Dermis microvascular lymphatic vessel endothelial cell (primary cell): ENCODE measurements at places on chromosomes 2 and 18.

GRCh38 chr18:23992089-23992940 lies 22.2 kb upstream of the TTC39C start:
- no peak for DNase-seq

DNA sequence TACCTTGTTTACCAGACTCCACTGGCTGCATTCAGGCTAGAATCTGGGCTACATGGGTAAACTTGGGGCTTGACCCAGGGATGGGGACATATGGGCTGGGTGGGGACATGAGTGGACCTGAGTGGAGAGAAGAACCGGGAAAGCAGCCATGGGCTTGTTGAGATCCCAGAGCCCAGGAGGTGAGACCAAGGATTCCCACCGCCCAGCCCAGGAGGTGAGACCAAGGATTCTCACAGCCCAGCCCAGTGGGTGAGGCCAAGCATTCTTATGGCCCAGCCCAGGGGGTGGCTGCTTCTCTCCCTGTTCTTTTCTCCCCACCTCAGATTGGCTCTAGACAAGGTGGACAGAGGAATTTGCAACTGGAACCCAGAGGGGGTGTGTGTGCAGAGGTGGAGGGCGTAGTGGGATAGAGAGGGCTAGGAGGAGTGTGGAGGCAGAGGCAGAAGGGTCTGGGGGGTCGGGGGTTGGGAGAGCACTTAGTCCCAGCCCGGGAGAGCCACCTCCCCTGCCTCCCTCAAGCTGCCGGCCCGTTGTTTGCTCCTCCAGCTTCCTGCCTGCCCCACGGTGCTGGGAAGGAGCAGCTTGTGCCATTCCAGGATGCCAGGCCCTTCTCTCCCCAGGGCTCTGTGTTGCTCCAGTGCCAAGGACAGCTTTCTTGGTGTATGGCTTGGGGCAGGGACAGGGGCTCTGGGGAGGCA lies 25.6 kb downstream of the GLI2 start:
- no peak for DNase-seq

GRCh38 chr18:76098674-76099411 lies 396.2 kb downstream of the ZNF516 start:
- no peak for DNase-seq

DNA sequence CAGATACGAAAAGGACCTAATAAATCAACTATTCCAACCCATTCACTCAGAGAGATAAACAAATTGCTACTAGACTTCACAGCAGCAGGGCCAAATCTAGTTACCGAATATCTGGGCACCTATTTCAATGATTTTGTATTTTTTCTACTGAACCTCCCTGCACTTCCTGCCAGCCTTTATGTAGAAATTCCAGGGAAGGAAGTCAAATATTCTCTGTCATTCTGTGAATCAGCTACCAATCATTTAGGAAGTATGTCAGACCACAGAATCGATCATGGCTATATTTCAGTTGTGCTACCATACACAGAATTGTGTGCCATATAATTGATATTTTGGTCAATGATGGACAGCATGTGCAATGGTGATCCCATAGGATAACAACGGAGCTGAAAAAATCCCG lies 109.6 kb upstream of the SPOPL start:
- DNase-seq: no peak

GRCh38 chr18:11760498-11761167 lies 71.6 kb downstream of the GNAL start:
- no peak for DNase-seq

GRCh38 chr2:46787364-46787763 lies 128.2 kb downstream of the MCFD2 start:
- DNase-seq: no peak

GRCh38 chr18:60331890-60332289 lies 40.7 kb downstream of the MC4R start:
- no peak for DNase-seq

- no peak for DNase-seq
These were observed 316 bp downstream of the WDR12 start for GRCh38 chr2:202911203-202911511.

DNA sequence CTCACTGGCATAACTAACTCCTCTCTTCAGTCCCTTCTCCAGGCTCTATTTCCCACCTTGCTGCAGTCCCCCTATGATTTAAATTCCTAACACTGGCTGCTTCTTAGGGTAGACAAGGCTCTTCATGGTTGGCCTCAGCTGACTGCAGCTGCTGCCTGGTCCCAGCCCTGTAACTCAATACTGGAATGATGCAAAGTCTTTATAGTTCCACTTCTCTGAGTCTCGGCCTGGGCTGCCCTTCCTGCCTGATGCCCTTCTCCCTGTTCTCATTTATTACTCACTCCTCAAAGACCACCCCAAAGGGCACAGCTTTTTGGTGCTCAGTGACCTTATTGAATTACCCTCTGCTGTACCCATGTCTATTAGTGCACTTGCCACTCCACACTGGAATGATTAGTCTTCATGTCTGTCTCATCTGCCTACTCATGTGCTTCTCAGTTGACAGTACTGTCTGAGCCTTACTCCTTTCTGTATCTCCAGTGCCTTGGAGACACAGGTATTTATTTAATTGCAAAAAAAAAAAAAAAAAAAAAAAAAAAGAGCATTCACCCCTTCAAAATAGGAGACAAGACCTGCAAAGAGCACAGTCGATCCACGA lies 199.4 kb upstream of the REV1 start:
- DNase-seq: no peak

DNA sequence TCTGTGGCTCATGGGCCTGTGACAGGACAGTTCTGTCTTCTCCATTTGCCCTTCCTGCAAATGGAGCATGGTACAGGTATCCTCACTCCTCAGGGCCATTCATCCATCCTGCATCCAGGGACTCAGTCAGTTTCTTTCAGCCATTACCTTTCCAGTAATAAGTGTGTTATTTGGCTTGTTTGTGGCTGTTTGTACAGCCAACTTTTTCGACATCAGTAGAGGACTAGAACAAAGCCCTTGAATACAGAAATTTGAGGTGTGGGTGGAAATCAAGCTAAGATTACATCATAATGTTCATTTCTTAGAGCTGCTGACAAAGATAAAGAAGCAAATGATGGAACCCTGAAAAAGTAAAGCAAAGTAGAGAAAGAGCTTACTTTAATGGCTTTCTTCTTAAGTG lies 290.4 kb downstream of the PTPRM start:
- DNase-seq: no peak

GRCh38 chr2:64201151-64201550 lies 56.9 kb upstream of the PELI1 start:
- no peak for DNase-seq

DNA sequence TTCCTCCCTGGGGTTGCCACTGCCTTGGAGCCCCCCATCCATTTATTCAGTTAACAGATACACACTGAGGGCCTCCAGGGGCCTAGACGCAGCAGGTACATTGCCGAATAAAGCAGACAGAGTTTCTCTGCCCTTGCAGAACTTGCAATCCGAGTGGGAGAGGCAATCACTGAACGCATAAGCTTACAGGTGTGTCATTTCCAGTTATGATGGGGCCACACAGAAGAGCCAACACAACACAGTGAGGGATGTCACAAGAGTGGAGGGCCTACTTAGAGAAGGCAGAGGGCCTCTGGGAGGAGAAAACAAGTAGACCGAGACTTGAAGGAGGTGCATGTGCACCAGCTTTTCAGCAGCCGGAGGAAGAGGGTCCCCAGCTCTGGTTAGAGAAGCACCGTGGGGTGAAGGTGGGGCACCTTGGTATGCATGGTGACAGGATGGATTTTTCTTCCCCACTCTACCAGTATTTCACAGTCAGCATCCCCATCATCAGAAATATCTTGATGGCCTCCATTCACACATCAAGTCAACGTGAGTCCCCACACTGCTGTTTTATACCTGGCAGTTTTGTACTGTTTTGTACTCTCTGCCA lies 150.9 kb downstream of the SMAD7 start:
- no peak for DNase-seq

DNA sequence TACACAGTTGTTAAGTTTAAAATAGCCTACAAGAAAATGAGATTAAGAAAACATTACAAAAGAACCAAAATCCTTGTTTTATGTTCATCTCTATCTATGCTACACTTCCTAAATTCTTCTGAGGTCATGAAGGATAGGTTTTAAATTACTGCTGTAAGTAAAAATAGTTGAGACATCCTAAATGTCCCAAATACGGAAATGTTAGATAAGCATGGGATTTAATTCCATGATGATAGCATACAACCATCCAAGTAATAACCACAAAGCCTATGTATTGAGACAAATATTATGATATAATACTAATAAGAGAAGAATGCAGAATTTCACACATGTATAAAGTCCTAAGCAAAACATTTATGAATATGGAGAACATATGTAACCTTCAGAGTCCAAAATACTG lies 34.1 kb downstream of the PIEZO2 start:
- DNase-seq: no peak

GRCh38 chr2:45191976-45192375 lies 182.7 kb upstream of the SIX2 start:
- DNase-seq: no peak

DNA sequence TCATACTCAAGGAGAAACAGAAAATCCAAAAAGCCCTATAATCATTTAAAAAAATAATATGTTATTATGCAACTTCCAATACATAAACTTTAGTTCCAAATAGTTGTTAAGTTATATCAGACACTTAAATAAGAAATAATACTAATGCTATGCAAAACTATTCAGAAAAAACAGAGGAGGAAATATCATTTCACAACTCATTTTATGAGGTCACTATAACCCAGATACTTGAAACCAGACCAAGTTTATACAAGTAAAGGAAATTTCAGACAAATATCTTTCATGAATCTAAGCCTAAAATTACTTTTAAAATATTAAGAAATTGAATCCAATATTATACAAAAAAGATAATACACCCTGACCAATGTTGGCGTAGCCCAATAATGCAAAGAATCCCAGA lies 260.8 kb downstream of the CD226 start:
- DNase-seq: no peak

- DNase-seq: peak; percentile 6
These were observed 594.0 kb downstream of the ERBB4 start for GRCh38 chr2:211944572-211944971.

GRCh38 chr2:160214461-160215445 lies 14.7 kb upstream of the ITGB6 start:
- peak; percentile 48 for DNase-seq

DNA sequence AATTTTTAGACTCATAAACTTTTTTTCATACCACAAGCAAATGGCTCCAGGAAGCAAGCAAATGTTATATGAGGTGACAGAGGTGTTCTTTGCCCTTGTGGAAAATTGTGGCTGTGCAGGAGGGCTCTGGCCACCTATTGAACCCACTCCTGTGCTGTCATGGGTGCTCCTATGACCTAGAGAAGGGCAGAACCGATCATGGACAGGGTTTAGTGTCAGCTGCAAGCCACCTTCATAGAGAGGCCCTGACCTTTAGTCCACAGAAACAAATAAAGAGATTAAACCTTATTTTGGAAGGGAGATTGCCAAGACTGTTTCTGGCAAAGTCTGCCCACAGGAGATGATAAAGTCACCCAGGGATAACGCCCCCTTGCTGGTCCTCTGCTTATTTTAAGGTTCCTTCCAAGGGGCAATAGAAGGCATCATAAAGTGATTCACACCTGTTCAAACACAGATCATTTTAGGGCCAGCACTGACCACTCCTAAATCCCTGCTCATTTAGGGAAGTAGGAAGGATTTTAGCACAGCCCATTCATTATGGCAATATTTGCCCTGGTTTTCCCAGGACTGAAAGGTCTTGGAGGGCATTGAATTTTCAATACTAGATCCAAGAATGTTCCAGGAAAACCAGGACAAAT lies 26.1 kb upstream of the STAT4 start:
- DNase-seq: no peak

DNA sequence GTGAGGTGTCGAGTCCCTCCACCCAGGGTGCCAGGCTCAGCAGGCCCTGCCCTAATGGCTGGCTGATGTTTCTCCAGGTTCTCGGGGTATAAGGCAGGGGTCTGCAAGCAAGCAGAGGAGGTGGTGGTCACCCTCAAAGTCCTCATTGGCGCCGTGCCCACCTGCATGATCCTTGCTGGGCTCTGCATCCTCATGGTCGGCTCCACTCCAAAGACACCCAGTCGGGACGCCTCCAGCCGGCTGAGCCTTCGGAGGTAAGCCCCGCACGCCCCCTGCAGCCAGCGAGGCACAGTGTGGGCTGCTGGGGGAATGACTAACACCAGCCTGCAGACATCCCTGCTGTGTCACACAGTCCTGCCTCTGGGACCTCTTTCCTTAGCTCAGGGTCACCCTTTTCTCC lies 14.1 kb downstream of the MFSD2B start:
- peak; percentile 32 for DNase-seq

DNA sequence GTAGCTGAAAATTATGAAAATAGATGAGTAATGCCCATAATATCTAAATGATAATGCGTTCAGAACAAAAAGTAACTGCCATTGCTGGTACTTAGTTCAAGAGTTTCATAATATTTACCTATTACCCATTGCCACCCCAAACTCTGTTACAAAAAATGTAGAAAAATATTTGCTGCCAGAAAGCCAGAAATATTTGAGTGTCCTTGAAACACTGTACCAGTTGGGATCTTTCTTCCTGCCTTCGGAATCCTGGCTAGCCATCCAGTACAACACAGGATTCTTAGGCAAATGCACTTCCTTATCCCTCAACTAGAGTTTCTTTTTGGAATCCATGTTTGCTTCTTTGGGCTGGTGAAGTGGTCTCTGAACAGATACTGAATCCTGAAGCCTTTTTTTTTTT lies 207.1 kb downstream of the MCFD2 start:
- no peak for DNase-seq

GRCh38 chr2:197708331-197708730 lies 3.2 kb downstream of the MARS2 start:
- no peak for DNase-seq

GRCh38 chr18:58055890-58056558 lies 12.0 kb downstream of the NEDD4L start:
- DNase-seq: no peak

- DNase-seq: no peak
These were observed 17.6 kb upstream of the SLC9A2 start for GRCh38 chr2:102601730-102602129.

GRCh38 chr2:104786821-104787220 lies 67.1 kb upstream of the POU3F3 start:
- DNase-seq: no peak

- no peak for DNase-seq
These were observed 109.3 kb upstream of the LYPD1 start for GRCh38 chr2:132779206-132779721.

GRCh38 chr2:20421336-20421987 lies 25.4 kb upstream of the RHOB start:
- DNase-seq: no peak

GRCh38 chr18:31057051-31057450 lies 14.5 kb upstream of the DSC3 start:
- no peak for DNase-seq

DNA sequence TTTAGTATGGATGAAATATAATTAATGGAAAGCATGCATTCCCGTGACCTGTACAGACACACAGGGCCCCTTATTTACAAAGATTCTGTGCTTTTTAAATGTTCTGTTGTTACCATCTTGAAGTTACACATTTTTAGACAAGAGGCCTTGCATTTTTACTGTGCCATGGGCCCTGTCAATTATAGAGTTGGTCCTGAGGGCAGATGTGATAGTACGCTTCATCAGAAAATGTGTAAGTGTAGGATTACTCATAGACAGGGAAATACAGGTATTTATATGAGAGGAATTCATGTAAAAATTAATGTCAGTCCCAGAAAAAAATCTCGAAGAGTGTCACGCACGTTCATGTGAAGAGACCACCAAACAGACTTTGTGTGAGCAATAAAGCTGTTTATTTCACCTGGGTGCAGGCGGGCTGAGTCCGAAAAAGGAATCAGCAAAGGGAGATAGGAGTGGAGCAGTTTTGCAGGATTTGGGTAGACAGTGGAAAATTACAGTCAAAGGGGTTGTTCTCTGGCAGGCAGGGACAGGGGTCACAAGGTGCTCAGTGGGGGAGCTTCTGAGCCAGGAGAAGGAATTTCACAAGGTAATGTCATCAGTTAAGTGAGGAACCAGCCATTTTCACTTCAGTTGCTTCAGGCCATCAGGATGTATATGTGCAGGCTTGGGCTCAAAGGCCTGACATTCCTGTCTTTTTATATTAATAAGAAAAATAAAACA lies 12.2 kb upstream of the ALPK2 start:
- DNase-seq: no peak
